ENCODE measurements at places on chromosomes 3 and 15.

GRCh38 chr15:57388464-57388863, 12.2 kb downstream of the CGNL1 start:
- DNase-seq, result no peak

DNA sequence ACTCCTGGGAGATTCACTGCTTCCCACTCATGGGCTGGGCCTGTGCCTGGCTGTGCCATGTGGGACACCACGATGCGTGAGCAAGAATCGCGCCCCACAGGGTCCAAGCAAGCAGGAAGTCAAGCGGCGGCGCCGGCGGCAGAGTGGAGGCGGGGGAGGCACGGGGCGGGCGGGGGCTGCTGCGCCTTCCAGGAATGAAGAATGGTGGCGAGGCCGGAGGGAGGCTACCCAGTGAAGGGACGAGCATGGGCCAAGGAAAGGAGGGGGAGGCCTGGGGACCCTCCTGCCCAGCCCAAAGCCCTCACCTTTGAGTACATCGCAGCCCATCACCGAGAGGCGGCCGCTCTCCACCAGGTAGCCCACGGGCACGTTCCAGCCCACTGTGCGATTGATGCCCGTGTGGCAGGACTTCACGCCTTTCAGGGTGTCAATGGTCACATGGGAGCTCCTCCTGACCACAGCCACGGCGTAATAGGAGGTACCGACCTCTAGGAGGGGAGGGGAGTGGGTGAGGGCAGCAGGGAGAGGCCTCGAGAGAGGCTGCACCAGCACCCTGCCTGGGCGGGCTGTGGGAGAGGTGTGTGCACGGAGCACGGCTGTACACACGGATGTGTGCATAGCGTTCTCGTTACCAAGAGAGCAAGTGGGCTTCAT, 5.5 kb downstream of the MELTF start:
- no peak for DNase-seq

- DNase-seq, result no peak
These were observed 153.2 kb downstream of the WNT5A start for GRCh38 chr3:55333923-55334322.

DNA sequence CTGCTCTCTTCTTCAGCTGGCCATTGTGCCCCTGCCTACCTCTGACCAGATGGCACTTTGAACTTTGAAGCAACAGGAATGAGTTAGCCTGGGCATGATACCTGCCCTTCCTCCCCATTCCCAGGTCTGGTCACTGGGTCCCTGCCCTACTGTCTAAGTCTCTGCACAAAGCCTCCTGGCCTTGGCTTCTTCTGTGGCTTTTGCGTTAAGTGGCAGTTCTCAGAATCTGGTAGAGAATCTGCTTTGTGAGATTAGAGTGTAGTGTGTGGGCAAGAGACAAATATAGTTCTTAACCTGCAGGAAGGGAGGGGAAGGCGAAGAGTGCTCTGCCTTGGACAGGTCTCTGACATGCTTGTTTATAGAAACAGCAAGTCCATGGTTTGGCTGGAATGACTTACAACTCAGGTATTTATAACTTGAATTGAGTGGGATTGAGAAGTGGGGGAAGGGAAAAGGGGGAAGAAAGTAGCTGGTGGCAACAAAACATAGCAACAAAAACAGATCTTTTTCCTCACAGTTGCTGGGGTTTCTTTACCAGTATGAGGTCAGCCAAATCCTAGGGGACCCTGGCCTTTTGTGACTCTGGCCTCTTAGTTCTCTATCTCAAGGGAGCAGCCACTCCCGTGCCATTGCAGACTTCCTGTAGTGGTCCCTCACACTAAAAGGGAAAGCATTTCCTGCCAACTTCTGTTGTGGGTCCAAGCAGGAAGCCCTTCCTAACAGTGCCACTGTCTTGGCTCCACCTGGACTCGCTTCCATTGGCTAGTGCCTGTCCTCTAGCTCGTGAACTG, 16.7 kb downstream of the MAPKBP1 start:
- DNase-seq, result peak; percentile 50

DNA sequence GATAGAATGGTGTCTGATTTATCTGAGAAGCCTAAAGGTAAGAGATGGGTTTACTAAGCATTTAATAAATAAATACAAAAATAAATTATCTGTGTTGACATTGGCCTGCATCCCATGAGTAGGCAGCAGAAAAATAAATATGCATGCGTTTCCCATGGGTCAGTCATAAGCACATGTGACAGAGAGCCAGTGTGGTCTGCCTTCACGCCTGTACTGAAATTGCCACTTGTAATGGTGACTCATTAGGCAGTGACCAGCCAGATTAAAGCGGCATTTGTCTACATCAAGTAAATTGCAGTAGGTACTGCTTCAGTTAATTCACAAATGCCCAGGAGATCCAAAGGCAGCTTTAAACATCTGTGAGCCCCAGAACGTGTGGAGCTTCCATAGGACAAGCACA, 399.6 kb downstream of the NAALADL2 start:
- DNase-seq, result peak; percentile 94

Data from Caki2 (cell line).